Head of caudate nucleus (tissue), 42 donors: ENCODE measurements at places on chromosomes 5 and 9.
A peak's percentile ranks its signal among the peaks of the same experiment; 100 is the strongest.

DNA sequence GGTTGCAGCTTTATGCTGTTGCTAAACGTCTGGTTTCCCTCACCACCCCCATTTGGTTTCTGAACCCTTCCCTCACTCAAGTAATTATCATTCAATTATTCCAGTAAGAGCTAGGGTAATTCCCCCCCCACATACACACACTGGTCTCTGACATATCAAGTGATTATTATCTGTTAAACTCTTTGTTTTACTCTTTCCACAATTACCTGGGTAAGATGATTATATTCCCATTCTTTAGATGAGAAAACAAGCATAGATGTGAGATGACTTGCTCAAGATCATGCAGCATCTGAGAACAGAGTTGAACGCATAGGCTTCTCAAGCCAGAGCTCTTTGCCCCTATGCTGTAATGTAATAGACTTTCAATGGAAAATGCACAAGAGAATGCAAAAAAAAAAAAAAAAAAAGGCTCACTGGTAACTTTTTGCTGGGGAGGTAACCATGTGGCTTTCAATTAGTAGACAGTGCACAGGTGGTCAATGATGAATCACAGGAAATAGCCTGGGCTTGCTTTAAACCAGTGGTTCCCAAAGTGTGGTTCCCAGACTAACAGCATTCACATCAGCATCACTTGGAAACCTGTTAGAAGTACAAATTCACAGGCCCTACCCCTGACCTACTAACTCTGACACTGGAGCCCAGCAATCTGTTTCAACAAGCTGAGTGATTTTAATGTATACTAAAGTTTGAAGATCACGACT, 87.6 kb downstream of the PIK3R1 start:
- DNase-seq, result no peak

GRCh38 chr5:169801324-169801777, 164.3 kb downstream of the DOCK2 start:
- no peak for DNase-seq

- no peak for DNase-seq
Measured at GRCh38 chr5:100110497-100110896, 424.7 kb upstream of the FAM174A start.

GRCh38 chr9:128494108-128494745, 10.3 kb upstream of the GLE1 start:
- no peak for DNase-seq

DNA sequence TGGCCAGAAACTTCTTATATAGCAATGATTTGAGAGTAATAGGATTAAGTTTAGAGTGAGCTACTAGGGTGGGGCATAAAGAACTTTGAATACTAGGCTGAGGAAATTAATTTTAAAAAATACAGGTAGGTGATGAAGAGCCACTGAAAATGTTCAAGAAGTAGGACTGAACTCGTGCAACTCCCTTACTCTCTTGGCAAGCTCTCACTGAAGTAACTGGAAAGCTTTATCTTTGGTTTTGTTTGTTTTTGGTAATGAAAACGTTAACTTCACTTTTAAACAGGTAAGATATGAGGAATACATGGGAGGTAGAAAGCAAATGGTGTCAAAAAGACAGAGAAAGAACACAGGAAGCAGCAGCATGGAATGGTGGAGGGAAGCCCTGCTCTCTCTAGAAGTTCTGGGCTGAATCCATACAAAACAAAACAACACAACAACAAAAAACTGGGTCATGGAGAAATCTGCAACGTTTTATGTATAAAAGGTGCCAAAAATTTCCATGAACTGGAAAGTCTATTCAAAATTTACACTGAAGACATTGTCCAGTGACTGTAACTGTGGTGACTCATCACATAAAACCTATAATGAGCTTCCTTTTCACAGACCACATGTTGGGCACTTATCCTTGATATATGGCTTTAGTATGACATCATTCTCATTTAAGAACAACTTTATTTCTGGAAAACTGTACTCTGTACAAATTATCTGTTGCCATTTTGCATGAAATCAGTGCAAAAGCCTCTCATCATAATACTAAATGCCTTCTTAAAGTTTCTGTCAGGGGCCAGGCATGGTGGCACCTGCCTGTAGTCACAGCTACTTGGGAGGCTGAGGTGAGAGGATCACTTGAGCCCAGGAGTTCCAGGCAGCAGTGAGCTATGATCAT, 91.2 kb upstream of the CHD1 start:
- no peak for DNase-seq

GRCh38 chr9:130843049-130843908, 8.2 kb downstream of the ABL1 start:
- DNase-seq, result no peak

DNA sequence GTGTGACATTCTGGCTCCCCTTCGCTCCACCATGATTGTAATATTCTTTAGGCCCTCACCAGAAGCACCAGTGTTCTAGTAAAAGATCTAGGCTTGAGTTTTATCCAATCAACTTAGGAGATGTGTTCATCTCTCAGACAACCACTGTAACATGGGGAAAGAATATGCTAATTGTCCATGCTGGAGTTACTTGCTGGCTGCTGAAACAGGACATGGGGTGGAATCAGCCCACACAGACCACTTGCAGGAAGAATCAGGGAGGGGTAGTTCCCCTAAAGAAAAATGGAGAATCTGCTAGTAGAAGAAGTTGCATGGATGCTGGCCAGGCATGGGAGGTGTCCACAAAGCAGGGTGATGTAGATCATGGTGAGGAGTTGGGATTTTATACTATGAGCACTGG, 86.2 kb downstream of the FEM1C start:
- DNase-seq, result no peak

- peak; percentile 65 for DNase-seq
Measured at GRCh38 chr5:146877783-146878475, 628 bp downstream of the PPP2R2B start.
